ENCODE measurements at places on chromosomes 16 and 17.

- DNase-seq: no peak
These were observed 86.1 kb downstream of the ZDHHC7 start for GRCh38 chr16:84925092-84925772.

DNA sequence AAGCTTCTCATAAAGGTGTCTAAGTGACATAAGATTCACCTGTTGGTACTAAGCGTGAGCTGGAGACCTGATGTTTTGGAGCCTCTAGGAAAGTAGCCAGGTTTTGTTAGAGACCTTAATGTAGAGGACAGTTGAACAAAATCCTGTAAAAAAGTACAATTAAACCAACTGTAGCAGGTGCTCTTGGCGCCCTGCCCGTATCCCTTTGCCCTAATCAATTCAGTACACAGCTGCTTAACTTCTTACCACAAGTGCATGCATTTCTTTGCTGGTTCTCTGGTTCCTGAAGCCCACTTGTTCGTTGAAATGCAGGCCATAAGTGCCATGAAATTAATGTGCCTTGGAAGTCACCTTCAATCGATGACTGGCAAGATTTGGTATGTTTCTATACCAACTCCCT lies 24.4 kb downstream of the GLP2R start:
- DNase-seq: no peak

- no peak for DNase-seq
These were observed 30.8 kb upstream of the GAA start for GRCh38 chr17:80070375-80071115.

GRCh38 chr16:65598621-65599020 lies 476.8 kb upstream of the CDH11 start:
- DNase-seq: no peak

GRCh38 chr16:89048090-89048725 lies 45.4 kb upstream of the ACSF3 start:
- DNase-seq: no peak

GRCh38 chr17:63040816-63041215 lies 74.8 kb downstream of the TANC2 start:
- no peak for DNase-seq

DNA sequence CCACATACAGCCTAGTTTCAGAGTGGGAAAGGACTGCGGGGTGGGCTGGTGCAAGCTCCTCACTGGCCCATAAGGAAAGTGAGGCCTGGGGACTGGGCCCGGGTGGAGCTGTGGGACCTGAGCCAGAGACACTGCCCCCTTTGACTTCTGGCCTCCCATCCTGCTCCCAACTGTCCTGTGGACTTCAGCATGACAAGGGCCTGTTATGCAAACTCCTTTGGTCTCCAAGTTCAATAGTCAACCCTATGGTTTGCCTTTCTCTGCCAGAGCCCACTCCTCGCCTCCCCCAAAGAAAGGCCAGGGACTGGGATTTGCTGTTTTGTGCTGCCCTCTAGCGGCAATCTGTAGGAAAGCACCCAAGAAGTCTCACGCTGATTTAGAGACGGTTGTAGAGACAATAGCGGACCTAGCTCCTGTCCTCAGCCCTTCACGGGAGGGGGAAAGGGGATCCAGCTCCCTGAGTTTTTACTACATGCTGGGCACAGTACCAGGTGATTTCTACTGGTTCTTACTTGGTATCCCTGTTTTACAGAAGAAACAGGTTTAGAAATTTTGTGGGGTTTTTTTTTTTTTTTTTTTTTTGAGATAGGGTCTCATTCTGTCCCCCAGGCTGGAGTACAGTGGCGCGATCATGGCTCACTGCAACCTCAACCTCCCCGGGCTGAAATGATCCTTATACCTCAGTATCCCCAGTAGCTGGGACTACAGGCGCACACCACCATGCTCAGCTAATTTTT lies 1.2 kb upstream of the TLCD3B start:
- DNase-seq: peak; percentile 62

GRCh38 chr16:30491229-30491628 lies 18.7 kb downstream of the ITGAL start:
- no peak for DNase-seq

DNA sequence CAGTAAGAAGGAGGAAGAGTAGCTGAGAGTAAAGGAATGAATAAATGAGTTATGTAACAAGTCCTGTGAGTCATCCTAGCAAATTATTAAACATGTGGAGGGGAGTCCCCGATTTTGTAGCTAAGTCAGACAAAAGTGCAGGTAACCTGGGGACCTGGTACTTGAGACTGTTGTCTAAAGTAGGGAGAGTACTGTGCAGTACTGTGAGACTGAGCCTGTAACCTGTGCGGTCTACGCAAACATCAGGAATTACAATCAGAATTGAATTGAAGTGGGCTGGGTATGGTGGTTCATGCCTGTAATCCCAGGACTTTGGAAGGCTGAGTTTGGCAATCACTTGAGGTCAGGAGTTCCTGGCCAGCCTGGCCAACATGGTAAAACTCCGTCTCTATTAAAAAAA lies 35.7 kb downstream of the IKZF3 start:
- no peak for DNase-seq

GRCh38 chr16:10590342-10590741 lies 9.9 kb upstream of the EMP2 start:
- peak; percentile 8 for DNase-seq

DNA sequence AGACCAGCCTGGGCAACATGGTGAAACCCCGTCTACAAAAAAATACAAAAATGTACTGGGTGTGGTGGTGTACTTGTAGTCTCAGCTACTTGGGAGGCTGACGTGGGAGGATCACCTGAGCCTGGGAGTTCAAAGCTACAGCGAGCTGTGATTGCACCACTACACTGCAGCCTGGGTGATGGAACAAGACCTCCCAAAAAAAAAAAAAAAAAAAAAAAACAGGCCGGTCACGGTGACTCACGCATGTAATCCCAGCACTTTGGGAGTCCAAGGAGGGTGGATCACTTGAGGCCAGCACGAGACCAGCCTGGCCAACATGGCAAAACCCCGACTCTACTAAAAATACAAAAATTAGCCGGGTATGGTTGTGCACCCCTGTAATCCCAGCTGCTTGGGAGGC lies 12.7 kb upstream of the APPBP2 start:
- DNase-seq: peak; percentile 29

DNA sequence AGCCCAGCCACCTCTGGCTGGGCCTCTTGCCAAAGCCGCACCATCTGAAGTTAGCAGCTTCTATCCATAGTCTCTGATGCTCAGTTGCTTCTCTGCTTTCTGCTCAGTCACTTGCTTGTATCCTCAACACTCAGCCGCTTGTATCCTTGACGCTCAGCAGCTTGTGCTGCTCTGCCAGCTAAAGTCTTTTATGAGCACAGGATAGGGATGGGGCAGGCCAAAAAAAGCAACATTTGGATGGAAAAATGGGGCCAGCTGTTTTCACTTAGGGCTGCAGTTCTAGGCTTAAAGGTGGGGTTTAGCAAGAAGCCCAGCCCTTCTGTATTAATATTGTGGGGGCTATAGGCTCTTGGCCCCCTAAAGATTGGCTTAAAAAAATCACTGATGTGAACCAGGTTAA lies 739.4 kb downstream of the CDH8 start:
- no peak for DNase-seq

- no peak for DNase-seq
These were observed 9.2 kb downstream of the BFAR start for GRCh38 chr16:14641926-14642325.

DNA sequence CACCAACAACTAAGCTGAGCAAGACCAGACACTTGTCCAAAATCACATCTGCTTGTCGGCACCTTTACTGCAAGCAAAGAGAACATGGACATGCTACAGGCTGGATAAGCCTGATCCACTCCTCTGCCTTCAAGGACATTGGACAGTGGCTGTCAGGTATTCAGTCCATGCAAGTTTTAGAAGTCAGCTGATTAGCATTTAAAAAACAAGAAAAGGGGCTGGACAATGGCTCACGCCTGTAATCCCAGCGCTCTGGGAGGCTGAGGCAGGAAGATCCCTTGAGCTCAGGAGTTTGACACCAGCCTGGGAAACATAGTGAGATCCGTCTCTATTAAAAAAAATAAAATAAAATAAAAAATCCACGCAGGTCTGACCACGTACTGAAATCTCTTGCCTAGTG lies 20.3 kb downstream of the PARN start:
- DNase-seq: no peak

DNA sequence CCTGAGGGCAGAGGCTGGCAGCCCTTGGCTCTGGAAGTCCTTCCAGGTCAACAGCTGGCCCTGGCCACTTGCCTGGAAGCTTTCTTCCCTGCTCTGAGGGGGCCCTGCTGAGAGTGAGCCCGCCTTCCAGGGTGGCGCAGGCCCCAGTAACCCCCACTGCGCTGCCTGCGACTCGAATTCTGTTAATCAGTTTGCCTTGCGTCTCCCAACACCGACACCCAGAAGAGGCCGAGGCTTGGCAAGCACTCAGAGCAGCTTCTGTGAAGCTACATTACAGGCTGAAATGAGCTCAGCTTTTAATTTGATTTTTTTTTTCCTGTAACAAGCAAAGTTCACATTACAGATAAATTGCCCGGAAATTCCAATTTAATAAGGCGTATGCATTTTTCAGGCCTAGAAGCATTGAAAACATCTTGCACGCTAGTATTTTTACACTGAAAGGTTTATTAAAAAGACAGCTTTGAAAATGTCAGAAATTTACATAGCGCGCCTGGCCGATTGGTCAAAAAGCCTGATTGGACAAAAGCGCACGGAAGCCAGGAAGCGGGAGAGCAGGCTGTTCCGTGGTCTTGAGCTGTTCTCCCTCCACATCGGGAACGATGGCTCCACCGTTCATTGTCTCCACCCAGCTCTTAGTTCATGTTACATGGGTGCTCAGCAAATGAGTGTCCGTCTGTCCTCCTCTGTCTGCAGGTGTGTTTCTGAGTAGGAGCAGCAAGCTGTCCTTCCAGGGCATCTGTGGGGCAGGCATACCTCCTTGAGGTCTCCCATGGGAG lies 65.5 kb upstream of the HSBP1 start:
- no peak for DNase-seq

- DNase-seq: no peak
These were observed 7.6 kb downstream of the RHBDF2 start for GRCh38 chr17:76493505-76494167.

- peak; percentile 18 for DNase-seq
These were observed 296.6 kb upstream of the PMFBP1 start for GRCh38 chr16:72468582-72468981.

GRCh38 chr16:56836410-56837230 lies 28.4 kb upstream of the SLC12A3 start:
- no peak for DNase-seq

DNA sequence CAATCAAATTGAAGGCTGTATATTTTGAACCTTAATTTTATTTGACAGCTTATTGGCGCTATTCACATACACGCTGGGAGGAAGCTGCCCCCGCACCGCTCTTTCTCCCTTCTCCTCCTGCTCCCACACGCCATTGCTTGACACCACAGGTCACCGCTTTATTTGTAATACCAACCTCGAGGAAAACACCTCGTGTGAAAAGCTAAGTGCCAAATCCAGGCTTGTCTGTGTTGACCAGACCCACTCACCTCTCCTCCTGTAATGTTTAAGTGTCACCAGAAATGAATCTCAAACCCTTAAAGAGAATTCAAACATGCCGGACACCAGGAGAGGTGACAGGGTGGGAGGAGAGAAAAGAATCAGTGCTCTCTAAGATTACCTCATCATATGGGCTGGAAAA lies 331.4 kb downstream of the GRIN2A start:
- DNase-seq: no peak

- peak; percentile 50 for DNase-seq
These were observed at the start of gene CENPT for GRCh38 chr16:67847064-67847861. TSS of gene CENPT (minus strand) at chr16:67847693. CDS start at chr16:67833859, 13,834 bp downstream.

DNA sequence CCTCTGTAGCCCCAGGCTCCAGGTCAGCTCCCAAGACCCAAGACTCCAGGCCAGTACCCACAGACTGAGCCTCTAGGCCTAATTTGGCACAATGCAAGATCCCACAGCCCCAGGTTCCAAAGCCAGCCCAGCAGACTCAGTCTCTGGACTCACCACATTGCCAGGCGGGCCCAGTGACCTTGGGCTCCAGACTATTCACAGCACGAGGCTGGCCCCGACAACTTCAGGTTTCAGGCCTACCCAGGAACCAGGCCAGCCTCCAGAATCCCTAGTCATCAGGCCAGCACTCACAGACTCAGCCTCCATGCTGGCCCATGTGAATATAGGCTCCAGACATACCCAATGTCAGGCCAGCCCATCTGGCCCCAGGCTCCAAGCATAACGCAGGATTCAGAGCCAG lies 103.8 kb downstream of the CEP112 start:
- no peak for DNase-seq

- peak; percentile 38 for DNase-seq
These were observed 27.5 kb upstream of the HELZ start for GRCh38 chr17:67272312-67273047.

GRCh38 chr16:55508941-55509931 lies at the start of gene LPCAT2:
TSS of gene LPCAT2 (plus strand) at chr16:55509072. CDS start at chr16:55509182, 110 bp downstream.
- peak; percentile 78 for DNase-seq

GRCh38 chr17:50889528-50890118 lies 23.5 kb upstream of the TOB1 start:
- no peak for DNase-seq

- DNase-seq: no peak
These were observed 2.5 kb downstream of the NUBP2 start for GRCh38 chr16:1784977-1785845.

DNA sequence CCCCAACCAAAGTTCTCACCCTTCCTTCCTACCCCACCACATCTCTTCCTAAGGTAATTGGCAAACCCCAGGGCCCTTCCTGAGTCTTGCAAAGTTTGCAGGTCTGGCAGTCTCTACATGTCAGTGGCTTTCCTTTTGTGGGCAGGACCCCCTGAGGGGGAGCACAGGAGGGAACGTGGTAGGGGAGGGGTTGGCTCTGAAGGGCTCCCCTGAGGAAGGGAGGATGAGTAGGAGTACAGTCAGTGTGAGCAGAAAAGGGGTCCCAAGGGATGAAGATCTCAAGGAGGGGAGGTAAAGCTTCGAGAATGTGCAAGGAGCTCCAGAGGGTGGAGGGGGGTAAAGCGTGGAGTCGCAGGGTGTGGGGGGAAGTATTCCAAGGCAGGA lies 206.9 kb downstream of the RAB11FIP4 start:
- DNase-seq: no peak

GRCh38 chr17:32470405-32471167 lies 16.2 kb upstream of the CDK5R1 start:
- DNase-seq: no peak

DNA sequence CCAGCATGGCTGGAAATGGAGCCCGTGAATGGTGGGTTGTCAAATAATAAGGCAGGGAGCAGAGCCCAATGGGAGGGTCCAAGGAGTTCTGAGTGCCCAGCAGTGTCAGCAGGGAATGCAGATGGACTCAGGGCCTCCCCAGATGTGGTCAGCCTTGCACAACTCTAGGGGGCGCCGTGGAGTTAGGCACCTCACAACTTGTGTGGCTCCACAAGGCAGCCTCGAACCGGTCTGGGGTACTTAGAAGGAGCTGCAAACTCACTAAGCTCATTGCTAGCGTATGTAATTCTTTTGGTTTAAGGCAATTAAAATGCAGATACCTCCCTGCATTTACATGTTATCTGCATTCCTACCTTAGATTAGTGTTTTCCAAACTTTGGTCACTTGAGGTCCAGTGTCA lies 18.1 kb downstream of the IRF8 start:
- DNase-seq: no peak
